ENCODE measurements at places on chromosomes 1 and 21.

DNA sequence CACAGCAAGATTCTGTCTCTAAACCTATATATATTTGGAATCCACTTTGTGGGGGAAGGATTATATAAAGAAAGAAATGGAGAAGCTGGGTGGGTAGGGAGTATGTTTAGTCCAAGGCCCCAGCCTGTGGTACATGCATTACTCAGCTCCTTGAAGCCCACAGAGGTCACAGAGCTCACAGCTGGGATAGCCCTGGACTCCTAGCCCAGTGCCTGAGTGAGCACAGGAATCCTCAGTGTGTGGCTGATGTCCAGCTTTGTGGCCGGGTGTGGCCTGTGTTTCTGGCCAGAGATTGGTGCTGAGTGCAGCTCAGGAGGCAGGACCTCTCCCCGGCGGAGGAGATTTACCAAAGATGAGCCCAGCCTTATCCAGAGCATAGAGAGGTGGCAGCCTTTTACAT lies 7.6 kb downstream of the CAPN9 start:
- DNase-seq, result peak; percentile 86

DNA sequence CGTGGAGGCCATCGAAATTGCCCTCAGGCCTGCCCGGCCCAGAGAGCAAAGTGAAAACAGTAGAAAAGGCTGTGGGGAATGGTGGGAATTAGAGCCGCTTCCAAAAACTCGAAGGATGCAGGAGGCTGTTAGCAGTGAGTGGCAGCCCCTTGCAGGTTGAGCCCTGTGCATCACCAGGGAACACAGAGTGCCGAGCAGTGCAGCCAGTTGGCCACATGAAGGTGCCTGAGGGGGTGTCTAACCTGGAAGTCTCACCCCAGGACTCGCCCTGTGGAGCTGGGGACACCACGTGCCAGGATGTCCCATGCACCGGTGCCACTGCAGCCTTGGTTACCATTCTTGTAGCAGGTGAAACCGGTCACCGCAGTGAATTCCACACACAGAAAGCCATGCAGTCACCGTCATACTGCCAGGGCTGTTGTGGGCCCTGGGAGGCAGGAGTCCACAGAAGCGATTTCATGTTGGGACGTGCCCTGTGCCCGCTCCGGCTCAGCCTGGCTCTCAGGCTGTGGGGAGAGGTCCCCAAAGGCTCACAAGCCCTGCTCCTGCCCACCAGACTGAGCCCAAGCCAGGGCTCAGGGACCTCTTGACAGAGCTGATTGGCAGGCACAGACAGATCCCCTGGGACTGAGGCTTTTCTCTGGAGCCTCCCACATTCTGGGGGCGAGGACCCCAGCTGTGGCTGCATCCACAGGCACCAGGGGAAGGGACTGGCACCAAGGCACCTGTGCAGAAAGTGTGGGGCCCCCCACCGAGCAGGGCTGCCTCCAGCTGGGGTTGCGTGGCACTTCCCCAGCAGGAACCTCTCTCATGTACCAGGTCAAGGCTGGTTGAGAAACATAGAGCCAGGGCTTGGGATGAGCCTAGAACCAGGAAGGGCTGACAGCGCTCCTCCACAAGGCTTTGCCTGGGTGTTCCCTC lies 16.7 kb upstream of the ACTRT2 start:
- DNase-seq, result no peak

DNA sequence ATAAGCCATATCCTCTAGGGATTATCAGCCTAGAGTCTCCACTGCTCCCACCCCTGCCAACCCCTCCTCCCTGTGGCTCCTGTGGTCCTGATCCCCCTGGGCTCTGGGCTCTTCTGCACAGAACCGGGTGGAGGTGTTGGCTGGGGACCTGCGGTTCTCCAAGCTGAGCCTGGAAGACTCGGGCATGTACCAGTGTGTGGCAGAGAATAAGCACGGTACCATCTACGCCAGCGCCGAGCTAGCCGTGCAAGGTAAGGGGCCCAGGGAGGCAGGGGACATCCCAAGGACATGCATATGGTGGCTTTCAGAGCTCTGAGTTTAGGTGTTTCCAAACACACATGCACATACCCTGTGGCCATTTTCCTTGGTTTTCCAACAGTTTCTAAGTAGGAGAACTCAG lies 19.3 kb downstream of the CNTN2 start:
- DNase-seq, result no peak

- DNase-seq, result no peak
Measured at GRCh38 chr1:225449261-225449660, 21.4 kb upstream of the LBR start.

DNA sequence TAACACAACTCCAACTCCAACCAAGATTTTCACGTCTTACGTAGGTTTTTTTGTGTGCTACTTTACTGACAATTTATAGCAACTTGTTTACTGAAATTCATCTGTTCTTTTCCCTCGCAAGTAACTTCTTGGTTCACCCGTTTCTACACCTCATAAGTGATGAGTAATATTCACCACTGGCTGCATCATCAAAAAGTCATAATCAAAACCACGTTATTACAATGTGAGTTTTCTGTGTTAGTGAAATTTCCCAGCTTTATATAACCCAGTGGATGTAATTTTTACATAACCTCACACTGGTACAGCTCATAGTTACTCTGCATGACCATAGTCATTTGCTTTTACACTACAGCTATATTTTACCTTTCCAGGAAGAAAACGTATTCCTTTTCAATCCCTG lies 401.1 kb upstream of the LYPLAL1 start:
- no peak for DNase-seq

DNA sequence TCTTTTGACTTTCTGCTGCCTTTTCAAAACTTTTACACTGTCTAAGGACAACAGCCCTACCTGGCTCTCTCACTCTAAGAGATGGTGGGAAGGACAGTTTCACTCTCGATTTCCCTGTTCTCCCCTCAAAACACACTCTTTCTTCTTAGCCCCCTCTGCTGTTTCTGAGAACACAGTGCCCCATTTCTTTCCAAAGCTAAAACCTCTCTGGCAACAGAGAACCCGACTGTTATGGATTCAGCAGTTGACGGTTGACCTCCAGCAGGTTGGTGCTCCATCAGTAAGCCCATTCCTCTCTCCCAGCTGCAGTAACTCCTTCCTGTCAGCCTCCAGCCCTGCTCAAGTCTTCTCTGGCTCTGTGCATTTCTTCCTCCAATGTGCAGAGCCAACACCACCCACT lies 88.2 kb upstream of the ABCD3 start:
- no peak for DNase-seq

Measured in T47D (cell line).